ENCODE measurements at places on chromosomes 5 and 9. TPM values are rescaled to one million over a fixed set of nuclear protein-coding genes. Genes with fewer than 3 reads are reported as not detected.

ASS1 gene
- 9.8 TPM for total RNA-seq

DNA sequence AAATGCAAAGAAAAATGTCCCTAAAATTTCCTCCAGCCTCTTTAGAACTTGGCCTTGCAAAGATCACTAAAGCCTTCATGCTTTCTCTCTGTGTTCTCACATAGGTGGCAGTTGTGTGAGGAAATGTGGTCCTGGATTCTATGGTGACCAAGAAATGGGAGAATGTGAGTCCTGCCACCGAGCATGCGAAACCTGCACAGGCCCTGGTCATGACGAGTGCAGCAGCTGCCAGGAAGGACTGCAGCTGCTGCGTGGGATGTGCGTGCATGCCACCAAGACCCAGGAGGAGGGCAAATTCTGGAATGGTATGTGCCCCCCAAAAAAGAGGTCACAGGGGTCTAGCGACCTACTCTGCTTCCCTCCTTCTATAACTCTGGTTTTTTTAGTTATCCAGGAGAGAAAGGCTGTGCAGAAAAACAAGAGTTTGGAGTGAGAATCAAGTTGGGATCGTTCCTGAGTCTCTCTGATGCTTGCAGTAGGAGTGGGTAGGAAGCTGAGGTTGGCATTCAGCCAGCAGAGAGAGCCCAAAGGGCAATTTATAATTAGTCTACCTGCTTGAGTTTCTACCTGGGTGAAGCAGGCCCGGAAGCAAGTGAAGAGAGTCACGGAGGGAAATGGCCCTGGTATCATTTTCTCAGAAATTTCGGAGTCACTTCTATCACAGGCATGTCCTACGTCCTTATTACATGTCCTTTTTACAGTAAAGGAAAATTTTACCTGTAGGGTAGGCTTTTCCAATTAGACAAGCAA, 97.5 kb downstream of the RFK start:
- DNase-seq: no peak

GRCh38 chr5:144267961-144268513, 97.4 kb downstream of the KCTD16 start:
- no peak for DNase-seq

DNA sequence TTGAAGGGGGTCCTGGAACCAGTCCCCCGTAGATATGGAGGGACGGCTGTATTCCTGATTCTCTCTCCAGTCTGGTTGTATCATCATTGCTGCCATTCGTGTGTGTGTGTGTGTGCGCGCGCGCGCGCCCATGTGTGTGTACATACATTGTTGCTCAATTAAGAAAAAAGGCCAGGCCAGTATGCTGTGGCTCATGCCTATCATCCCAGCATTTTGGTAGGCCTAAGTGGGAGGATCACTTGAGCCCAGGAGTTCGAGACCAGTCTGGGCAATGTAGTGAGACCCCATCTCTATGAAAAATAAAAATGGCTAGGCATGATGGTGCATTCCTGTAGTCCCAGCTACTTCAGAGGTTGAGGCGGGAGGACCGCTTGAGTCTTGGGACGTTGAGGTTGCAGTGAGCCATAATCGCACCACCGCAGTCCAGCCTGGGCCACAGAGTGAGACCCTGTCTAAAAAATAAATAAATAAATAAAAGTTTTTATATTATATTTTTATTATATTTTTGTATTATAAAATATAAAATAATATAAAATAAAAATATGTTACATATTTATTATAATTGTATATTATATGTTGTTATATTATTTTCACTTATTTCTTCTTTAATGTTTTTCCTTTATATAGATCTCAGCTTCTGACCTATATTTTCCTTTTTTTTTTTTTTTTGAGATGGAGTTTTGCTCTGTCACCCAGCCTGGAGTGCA, 53.2 kb downstream of the SPIN1 start:
- DNase-seq: no peak

GRCh38 chr5:117888688-117889087, 1099.7 kb downstream of the DTWD2 start:
- DNase-seq: no peak

ANKRD34B gene
- 0.16 TPM for total RNA-seq

CATSPER3 gene
- 1.2 TPM for total RNA-seq

DNA sequence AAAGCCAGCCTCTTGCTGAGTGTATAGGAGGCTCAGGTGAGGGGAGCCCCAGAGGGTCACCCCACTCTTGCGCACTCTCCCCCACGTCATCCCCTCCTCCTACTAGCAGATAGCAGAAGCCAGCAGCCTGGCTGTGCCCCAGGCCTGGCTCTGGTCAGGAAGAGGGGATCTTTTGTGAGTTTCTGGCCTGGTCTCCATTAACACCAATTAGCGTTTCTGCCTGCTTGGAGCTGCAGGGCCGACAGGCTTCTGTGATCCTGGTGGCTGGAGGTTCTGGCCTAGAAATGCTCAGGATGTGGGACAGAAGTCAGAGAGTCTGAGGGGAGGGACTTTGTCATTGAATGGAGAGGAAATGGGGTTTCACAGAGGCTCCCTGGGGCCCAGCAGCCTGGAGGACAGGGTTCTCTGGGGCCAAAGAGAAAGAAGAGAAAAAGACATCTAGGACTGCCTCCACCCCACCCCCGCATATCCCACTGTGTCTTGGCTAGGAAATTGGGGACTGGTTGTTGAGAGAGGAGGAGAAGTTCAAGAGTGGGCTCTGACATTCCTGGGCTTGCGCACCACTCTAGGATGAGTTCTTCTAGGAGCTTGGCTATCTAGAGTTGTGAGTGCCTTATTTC, 47.5 kb upstream of the ARAP3 start:
- DNase-seq: no peak

- DNase-seq: no peak
Measured at GRCh38 chr5:57503433-57503832, 20.8 kb upstream of the ACTBL2 start.

- no peak for DNase-seq
Measured at GRCh38 chr5:74404574-74405508, 235.7 kb downstream of the ENC1 start.

- DNase-seq: no peak
Measured at GRCh38 chr5:68375540-68375939, 160.0 kb downstream of the PIK3R1 start.

UBE2R2 gene
- 22.9 TPM for total RNA-seq

CDH6 gene
- 21.5 TPM for total RNA-seq

- no peak for DNase-seq
Measured at GRCh38 chr9:114124138-114124537, 25.0 kb upstream of the KIF12 start.

DNA sequence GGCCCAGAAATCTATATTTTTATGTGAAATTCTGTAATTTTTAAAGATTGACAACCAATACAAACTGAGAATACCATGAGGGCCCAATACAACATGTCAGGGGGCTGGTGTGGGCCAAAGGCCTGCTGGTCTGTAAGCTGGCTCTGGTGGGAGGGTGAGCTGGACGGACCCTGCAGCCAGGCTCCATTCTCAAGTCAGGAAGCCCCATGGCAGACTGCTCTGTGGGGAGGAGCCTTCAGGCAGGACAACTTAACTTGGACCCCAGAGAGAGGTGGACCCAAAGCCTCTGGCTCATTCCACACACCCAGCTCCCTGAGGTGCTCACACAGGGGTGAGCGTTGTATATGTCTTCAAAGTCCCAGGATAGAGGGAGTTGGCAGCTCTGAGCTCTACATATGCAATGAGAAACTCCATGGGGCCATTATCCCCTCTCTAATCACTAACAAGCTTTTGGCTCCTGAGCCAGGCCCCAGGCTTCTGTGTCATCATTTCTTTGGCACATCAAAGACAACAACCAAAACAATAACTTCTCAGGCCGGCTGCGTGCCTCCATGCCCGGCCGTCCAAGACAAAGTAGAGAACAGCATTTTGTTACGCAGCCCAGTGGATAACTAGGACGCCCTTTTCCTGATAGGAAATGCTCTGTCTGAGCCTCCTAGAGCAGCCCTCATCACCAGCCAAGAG, 6.4 kb downstream of the SEPTIN8 start:
- peak; percentile 50 for DNase-seq

DNA sequence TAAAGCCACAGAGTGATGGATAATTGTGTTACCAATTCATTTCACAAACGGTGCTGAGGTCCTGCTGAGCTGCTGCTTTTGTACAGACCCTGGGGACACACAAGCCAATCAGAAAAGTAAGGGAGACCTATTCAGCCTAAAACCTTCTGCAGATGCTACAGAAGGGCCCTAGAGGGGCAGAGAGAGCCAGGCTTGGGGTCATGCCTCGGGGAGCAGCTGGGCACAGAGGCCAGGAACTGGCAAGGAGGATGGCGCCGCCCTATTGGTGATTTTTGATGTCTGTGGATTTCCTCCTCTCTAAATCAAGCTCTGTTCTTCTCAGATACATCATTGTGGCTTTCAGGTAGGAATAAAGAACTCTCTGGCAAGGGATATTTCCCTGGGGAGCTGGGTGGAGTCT, 181.9 kb downstream of the ZNF462 start:
- DNase-seq: no peak

PCDHAC2 gene
- total RNA-seq: 33.5 TPM

DNA sequence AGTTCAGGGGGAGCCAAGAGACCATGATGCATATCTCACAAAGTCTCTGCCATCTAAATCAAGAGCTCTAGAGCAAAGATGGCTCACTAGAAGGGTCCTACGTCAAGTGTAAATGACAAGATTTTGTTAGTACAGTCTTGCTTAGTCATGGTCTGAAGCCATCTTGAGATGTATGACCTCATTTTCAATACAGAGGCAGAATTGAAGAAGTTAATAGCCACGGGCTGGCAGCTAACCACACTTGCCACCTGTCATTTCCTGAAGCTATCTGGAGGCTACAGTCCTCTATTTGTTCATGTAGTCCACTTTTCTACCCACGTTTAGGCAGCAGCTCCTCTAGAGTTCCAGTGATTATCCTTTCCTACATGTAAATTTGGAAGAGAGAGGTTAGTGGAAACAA, 231.7 kb upstream of the CDH12 start:
- no peak for DNase-seq

- no peak for DNase-seq
Measured at GRCh38 chr5:56607074-56607473, 208.3 kb upstream of the MAP3K1 start.

- no peak for DNase-seq
Measured at GRCh38 chr9:117543089-117543488, 128.2 kb upstream of the ASTN2 start.

BSPRY gene
- total RNA-seq: not detected

ZDHHC12 gene
- 0.94 TPM for total RNA-seq

- peak; percentile 25 for DNase-seq
Measured at GRCh38 chr5:170503990-170504596, at the start of gene KCNIP1. Gene KCNIP1, plus strand, starts transcription at chr5:170504020.

DNA sequence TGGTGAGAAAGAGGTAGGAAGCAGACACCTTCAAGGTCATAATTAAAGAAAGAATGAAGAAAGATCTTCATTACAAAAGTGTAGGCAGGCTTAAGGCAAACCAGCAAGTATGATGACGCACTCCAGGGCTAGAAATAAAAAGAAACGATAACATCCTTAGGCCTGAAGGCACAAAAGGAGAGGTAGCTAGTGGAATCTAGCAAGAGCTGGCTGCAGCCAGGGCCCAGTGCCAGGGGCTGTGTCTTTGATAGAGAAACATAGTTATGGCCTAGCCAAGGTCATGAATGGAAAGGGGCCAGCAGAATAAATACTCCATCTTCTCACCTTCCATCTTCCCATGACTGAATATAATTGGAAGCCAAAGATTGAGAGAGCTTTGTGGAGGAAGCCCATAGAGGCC, 6.8 kb upstream of the SH3TC2 start:
- DNase-seq: no peak

DNA sequence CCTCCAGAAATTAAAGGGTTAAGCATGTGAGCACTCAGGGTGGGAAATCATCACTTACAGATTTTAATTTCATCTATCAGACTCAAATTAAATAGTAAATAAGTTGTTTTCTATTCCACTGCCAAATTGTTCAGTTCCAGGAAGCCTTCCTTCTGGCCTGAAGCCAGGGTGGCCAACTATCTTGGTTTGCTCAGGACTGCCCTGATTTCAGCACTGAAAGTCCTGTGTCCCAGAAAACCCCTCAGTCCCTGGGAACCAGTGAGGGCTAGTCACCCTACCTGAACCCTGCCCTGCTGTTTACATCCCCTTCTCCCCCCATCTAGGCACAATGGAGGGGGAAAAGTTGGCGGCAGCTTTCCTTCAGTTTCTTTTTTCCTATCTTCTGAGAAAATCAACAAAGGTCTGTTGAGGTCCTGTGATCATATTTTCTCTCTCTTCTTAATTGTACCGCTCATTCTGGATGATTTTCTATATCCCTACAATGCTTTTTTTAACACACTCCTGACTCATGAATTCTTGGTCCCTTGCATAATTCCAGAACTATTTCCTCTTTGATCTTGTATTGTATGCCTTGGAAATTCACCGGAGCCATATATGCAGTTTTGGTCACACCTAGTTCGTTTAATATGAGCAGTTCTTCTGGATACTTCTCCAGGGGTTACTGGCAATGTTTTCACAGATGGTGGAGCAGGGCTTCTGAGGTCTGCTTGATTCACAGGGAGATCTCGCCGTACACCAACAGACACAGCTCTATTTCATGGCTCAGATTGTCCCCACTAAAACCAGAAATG, 103.8 kb downstream of the MAP1B start:
- DNase-seq: no peak
